ENCODE measurements at places on chromosomes 7 and 10.
A peak's percentile ranks its signal among the peaks of the same experiment; 100 is the strongest.

GRCh38 chr10:8084799-8085198 is 30.3 kb downstream of the GATA3 start:
- DNase-seq = no peak

DNA sequence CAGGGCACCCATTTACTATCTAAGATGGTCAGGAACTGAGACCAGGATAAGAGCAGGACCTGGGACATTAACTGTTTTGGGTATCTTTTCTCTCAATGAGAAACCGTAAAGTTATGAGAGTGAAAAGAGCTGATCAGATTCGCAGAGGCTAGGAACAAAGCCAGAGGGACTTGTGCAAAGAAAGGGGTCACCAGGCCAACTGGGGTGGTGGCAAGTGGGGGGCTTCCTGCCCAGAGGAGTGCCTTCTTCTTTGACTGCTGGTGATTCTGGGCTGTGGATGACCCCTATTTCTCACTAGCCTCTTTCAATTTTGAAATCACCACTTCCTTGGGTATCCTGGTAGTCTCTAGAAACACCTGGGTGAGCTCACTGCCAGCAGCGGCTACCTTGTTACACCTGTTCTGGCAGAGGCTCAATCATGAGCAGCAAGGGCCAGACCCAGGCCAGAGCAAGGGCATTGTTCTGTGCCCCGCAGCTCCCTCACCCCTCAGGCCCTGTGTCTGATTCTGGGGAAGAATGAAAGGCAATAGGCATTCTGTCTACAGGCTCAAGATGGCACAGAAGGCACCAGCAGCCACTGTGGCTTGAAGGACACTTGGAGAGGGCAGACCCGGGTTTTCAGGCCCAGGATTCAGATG is 999 bp downstream of the SFTPD start:
- DNase-seq = no peak

GRCh38 chr7:214410-215212 is 22.2 kb downstream of the FAM20C start:
- DNase-seq = no peak

DNA sequence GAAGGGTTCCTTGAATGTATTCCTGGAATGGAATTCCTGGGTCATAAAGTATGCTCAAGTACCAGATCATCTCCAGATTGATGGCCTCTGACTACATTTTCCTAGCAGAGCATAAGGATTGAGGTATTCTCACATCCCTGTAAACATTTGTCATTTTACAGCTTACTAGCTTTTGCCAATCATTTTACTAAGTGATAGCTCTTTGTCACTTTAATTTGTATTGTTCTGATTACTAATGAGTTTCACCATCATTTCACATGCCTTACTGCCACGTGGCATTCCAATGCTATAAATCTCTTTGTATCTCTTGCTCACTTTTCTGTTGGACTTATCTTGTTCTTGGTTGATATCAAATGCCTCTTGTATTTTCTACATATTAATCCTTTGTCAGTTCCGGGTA is 68.6 kb upstream of the CACNB2 start:
- no peak for DNase-seq

- no peak for DNase-seq
These were observed 33.2 kb downstream of the SEMA3A start for GRCh38 chr7:84161398-84161797.

- no peak for DNase-seq
These were observed 34.2 kb downstream of the GPER1 start for GRCh38 chr7:1121886-1122831.

DNA sequence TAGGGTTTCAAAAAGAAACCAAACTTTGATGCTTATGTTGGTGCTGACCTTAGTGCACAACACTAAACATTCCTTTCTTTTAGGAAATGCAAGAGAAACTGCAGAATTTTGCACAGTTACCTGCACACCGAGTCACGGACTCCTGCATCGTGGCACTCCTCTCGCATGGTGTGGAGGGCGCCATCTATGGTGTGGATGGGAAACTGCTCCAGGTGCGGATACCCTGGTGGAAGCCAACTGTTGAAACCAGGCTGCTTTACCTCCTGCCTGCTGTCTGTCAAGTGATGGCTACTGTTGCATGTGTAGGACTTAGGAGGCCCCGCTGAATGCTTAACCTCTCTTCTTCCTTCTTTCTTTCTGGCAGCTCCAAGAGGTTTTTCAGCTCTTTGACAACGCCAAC is 11.7 kb downstream of the CASP2 start:
- no peak for DNase-seq

GRCh38 chr7:52325237-52325636 is 710.2 kb upstream of the POM121L12 start:
- no peak for DNase-seq

DNA sequence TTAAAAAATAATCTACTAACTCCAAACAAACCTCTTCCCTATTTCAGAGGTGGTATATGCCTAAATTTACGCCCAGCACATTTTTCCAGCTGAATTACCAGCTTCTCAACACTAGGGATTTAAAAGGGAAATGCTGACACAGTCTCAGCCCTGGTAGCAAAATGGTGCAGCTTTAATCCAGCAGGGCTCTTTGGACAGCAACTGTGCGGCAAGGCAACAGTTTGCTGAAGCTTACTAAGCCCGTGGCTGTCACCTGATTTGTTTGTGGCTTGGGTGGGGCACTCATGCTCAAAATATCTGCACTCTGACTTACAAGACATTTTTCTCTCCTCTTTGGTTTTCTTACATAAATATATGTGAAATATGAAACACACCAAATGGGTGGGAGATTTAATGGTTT is 206.7 kb downstream of the POU6F2 start:
- no peak for DNase-seq

- no peak for DNase-seq
These were observed 2.1 kb downstream of the SYNPO2L start for GRCh38 chr10:73653701-73654100.

GRCh38 chr7:86485827-86486226 is 157.9 kb upstream of the GRM3 start:
- DNase-seq = no peak

DNA sequence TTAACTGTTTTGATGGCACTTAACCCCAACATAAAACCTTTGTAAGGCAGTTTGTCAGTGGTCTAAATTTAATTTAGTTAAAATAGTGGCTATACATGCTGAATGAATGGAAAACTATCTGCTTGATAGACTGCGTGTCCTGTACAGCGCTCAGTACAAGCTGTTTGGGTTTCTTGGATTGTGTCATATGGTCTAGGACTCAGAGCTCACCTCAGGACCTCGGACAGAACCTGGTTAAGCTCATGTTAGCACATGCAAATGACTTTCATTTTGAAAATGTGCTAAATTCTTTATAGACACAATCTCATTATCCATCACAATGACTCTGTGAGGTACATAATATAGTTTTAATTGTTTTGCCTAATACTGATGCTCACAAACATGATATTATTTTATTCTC is 55.7 kb upstream of the RELN start:
- no peak for DNase-seq

GRCh38 chr7:112252691-112253090 is 46.2 kb downstream of the ZNF277 start:
- DNase-seq = no peak

GRCh38 chr10:94023906-94024305 is 30.2 kb downstream of the PLCE1 start:
- DNase-seq = no peak

DNA sequence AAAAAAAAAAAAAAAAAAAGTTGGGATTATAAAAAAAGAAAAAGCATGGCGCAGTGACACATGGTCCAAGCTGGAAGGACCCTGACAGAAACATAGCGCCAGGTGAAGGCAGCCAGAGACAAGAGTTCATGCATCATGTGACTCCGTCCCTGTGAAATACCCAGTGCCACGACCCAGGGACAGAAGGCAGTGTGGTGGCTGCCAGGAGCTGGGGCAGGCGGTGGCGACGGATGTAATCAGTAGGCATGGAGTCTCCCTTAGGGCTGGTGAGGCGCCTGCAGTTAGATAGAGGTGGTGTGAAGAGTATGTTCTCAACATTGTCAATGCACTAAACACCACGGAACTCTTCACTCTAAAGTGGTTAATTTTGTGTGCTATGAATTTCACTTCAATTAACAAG is 43.9 kb downstream of the STK32C start:
- DNase-seq = no peak

GRCh38 chr7:1193593-1194424 is 33.8 kb upstream of the ZFAND2A start:
- no peak for DNase-seq

- DNase-seq = peak; percentile 66
These were observed 38.8 kb downstream of the PSAP start for GRCh38 chr10:71812016-71812912.

- no peak for DNase-seq
These were observed 51.1 kb upstream of the OPN4 start for GRCh38 chr10:86603256-86603655.

GRCh38 chr7:95441042-95441823 is 6.4 kb upstream of the PON2 start:
- no peak for DNase-seq
